CD8-positive, alpha-beta T cell (primary cell): ENCODE measurements at places on chromosomes 4 and X.

DNA sequence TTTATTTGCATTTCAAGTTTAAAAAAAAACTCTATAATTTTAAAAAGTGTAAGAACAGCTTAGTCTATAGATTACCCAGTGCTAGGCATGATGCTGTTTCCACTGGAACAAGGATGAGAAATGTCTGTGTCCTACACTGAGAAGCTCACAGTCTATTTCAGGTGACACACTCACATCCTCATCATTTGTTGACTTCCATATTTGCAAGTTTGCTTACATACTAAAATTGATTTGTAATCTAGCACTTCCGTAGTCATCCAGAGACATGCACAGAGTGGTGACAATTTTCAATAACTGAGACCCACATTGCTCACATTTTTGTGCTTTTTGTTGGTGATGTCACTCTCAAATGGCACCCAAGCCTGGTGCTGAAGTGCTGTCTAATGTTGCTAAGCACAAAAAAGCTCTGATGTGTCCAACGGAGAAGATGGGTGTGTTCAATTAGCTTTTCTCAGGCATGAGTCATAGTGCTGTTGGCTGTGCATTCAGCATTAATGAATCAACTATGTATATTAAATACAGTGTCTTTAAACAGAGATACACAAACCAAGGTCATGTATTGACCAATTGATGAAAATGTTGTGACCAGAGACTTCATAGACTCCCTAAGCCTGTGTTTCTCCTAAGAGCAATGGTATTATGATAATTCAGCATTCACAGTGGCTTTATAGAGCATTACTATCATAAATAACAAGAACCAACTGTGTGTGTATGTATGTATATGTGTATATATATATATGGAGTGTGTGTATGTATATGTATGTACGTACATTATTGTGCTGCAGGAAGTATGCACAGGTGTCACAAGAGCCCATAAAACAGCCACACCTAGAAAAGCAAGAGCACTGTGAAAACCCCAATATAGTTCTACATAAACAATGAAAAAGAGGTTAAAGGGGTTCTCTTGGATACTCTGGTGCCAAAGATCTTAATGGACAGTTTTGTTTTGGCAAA is 31.2 kb upstream of the VCX3B start:
- DNase-seq, result no peak

GRCh38 chr4:166875821-166876220 is 358.5 kb downstream of the SPOCK3 start:
- DNase-seq, result no peak

DNA sequence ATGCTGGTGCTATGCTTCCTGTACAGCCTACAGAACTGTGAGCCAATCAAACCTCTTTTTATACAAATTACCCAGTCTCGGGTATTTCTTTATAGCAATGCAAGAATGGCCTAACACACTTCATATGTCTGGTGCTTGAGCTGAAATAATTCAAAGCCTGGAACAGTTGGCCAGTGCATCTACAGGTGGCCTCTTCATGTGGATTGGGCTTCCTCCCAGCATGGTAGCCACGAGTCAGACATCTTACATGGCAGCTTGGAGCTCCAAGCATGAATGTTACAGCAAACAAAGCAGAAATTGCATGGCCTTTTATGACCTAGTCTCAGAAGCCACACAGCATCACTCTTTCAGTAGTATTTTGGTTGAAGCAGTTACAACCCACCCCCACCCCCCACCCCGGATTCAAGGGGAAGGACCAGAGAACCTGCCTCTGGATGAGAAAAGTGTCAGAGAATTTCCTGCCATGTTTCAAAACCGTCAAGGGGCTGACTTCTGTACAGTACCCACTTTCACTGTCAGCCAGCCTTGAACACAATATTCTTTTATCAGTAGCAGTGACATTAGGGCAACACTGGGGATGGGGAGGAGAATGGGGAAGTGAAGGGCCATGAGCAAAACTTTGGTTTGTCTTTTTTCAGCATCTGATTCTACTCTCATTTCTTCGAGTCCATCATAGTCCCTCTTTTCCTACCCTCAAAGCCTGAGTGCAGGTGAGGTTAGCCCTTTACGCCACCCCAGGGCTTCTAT is 368.7 kb downstream of the BCOR start:
- no peak for DNase-seq

- no peak for DNase-seq
Observed at GRCh38 chr4:81427344-81427821, 44.3 kb downstream of the RASGEF1B start.

- peak; percentile 78 for DNase-seq
Observed at GRCh38 chr4:80500613-80501012, 165.1 kb downstream of the CFAP299 start.

- DNase-seq, result no peak
Observed at GRCh38 chr4:69546134-69546765, 50.5 kb upstream of the UGT2B4 start.

DNA sequence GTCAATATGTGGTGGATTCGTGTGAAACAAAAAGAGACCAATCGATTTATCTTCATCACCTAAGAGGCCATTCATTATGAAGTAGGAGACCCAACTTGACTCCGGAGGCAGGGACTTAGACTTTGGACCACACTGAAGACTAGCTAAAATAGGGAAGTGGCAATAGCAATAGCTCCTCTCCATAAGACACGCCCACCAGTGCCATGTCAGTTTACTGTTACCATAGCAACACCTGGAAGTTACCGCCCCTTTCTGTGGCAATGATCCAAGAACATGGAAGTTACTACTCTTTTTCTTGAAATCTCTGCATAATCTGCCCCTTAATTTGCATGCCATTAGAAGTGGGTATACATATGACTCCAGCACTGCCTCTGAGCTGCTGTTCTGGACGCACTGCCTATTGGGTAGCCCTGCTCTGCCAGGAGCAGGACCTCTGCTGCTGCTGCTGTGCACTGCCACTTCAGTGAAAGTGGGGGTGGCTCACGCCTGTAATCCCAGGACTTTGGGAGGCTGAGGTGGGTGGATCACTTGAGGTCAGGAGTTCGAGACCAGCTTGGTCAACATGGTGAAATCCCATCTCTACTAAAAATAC is 163.2 kb downstream of the PRKX start:
- DNase-seq, result no peak

DNA sequence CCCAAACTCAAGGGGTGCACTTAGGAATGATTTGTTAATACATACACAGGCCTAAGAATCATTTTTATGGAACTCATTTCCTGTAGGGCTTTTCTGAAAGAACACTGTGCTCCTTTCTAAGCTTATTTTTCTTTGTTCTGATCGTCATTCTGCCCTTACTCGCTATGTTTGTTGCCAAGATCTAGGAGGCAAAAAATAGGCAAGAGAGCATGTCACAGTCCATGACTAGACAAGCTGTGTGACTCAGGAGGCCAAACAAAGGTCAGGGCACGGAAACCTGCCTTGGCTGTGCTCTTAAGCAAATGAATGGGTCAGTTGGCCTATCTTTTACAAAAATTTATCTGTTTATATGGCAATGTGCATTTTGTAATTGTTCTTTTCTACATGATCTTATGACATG is 42.5 kb upstream of the C1GALT1C1 start:
- DNase-seq, result no peak

DNA sequence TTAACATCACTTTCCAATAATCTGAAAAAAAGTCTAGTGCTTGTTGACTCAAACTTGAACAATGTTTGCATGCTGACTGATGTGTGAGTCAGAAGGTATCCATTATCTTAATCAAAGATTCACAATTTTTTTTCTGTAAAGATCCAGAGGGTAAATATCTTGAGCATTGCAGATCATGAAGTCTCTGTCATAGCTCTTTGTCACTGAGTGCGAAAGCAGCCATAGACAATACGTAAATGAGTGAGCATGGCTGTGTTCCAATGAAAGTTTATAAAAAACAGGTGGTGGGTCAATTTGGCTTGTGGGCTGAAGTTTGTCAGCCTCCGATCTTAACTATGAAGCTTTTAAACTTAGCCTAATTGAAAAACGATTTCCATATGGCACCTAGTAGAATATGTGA is 37.7 kb downstream of the NHS start:
- no peak for DNase-seq

DNA sequence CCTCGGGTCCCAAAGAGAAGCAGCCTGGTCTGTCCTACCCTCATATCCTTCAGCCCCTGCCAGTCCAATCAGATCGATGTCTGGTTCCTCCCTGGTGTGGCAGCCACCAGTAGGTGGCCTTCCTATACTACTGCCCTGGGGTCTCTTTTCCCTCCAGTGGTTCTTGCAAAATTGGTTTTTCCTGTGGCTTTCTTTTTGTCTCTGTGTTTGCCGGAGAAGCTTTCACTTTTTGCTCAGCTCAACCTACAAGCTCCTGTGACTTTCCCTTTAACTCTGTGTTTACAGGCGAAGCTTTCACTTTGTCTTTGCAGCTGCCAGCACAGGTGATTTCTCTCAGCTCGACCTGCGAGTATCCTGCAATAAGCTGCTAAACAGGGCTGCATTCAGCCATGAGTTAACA is 46.8 kb downstream of the UGT2A3 start:
- no peak for DNase-seq

- no peak for DNase-seq
Observed at GRCh38 chrX:150558424-150558823, 10.0 kb upstream of the MTM1 start.

DNA sequence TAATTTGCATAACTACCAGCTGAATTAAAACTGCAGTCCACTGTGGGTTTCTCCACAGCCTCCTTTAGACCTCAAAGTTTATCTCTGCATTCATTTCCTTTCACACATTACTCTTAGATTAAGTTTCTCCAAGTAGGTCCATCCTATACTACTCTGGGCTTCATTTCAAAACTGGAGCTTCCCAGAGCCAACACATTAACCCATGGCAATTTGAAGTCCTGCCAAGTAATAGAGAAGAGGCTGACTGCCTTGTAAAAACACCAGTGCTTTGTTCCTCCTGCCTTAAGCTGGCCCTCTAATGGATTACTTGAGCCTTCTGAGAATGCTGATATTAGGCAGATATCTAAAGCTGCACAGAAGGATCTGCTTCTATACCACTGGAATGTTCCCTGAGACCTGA is 997.2 kb upstream of the SLIT2 start:
- no peak for DNase-seq

GRCh38 chrX:17919896-17920446 is 58.9 kb upstream of the RAI2 start:
- DNase-seq, result no peak

DNA sequence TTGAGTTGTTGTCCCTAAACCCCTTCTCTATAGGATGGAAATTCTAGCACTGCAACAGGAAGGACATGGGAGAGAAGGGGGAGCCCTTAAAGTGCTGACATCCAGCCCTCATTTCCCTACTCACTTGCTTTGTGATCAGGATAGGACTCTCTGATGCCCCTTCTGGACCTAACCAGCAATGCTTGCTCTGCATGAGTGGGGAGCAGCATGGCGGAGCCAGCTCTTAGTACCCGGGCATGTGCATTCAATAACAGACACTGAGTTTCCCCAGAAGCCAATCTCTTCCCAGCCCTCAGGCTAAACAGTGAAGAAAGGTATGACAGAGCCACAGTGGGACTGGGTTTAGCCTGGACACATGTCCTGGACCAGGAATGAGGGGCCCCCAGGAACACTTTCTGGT is 14.0 kb downstream of the SOD3 start:
- no peak for DNase-seq

DNA sequence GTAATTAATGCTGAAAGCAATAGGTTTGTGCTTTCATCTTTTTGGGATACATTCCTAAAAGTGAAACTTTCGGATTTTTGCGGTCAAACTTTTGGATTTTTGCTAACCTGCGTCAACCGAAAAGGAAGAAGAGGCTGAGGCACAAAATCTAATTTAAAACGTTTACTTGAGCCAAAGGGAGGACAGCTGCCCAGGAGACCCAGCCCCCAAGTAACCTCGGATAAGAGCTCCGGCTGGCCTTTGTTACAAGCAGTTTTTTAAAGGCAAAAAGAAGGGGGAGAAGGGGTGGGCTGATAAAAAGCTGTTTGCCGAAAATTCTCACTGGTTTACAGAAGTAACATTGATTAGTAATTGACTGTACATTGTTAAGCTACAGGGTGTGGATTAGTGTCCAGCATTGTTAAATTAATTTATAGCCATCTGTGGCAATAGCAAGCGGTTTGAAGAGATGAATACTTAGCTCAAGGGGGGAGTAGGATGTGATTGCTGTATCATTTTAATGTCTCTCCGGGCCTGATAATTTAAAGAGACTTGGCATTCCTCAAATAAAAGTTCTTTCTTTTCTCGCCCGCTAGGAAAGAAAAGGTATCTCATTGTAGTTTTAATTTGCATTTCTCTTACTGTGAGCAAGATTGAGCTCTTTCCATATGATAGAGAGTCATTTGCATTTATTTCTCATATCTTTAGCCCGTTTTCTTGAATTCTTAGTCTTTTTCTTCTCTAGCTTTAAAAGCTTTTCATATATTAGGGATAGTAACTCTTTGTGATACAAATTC is 59.1 kb upstream of the USP9X start:
- no peak for DNase-seq

GRCh38 chr4:161920304-161921052 is 243.3 kb downstream of the FSTL5 start:
- no peak for DNase-seq

GRCh38 chrX:134732152-134732551 is 73.9 kb upstream of the PLAC1 start:
- DNase-seq, result no peak

GRCh38 chr4:174628191-174628590 is 105.9 kb upstream of the HPGD start:
- DNase-seq, result no peak

- DNase-seq, result no peak
Observed at GRCh38 chrX:21457718-21458117, 83.5 kb downstream of the CNKSR2 start.

GRCh38 chr4:47207555-47207954 is 176.2 kb downstream of the GABRB1 start:
- no peak for DNase-seq

GRCh38 chr4:182338063-182338462 is 94.9 kb downstream of the TENM3 start:
- DNase-seq, result no peak

- no peak for DNase-seq
Observed at GRCh38 chr4:35912174-35912573, 332.1 kb downstream of the ARAP2 start.

DNA sequence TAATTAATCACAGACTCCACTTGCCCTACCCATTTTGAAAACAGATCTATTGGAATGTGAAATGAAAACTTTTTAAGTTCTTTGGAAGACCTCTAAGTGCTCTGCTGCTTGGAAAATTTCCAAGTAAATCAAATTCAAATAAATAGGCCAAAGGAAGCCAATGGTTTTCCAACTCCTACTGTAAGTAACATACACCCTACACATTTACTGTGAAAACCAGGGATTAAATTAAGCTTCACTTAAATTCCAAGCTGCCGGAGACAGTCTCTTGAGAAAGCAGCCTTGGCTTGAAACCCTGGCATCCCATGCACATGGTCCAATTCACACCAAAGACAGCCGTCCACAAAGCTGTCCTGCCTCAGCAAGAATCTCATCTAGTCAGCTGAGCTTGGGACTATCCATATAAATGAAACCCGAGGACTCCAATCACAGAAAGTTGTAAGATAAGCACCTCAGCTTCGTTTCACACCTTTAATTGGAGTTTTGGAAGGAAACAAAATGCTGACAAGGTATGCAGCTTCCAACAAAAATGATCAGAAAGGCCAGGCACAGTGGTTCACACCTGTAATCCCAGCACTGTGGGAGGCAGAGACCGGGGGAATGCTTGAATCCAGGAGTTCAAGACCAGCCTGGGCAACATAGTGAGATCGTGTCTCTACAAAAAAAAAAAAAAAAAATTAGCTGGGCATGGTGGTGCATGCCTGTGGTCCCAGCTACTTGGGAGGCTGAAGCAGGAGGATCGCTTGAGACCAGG is 88.6 kb downstream of the APBB2 start:
- no peak for DNase-seq
